Naive B cell (primary cell): ENCODE measurements at places on chromosomes 1 and 21.

DNA sequence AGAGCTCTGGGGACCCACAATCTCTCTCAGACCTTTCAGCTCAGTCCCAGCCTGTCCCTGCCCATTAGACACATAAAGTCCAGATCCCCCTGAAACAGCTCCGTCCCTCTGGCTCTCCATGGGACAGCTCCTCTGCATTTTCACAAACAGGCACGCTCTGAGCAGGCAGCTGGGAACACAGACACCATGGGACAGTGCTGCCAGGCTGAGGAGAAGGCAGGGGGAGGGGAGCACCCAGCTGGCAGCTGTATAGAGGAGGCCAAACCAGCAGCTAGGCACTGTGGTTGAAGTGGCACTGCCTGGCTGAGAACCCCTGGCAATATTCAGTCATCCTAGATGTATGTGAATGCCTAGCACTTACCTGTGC, 2.0 kb downstream of the TMEM63A start:
- no peak for DNase-seq

DNA sequence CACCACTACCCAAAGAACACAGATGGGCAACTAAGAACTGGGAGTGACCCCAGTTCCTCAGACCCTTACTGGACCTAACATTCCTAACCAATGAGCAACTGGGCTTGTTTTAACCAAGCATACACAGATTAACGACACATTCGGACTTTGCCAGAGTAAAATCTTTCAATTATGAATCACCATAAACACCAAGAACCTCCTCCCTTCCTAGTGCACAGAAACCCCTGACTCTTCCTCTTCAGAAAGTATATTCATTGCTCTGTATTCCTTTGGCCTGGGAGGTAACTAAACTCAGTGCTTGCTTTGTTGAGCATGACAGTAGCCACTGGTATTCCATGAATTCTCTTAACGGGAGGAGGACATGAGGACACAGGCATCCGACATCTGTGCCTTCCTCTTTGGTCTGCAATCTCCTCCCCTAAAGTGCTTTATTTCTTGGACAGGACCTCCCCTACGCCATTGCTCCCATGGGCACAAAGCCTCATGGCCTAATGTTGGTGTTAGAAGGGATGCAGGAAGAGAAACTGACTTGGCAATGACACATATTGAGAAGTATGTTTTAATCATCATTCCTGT, 42.7 kb downstream of the SEC16B start:
- no peak for DNase-seq

- DNase-seq, result no peak
Observed at GRCh38 chr1:234862944-234863515, 253.1 kb upstream of the IRF2BP2 start.

DNA sequence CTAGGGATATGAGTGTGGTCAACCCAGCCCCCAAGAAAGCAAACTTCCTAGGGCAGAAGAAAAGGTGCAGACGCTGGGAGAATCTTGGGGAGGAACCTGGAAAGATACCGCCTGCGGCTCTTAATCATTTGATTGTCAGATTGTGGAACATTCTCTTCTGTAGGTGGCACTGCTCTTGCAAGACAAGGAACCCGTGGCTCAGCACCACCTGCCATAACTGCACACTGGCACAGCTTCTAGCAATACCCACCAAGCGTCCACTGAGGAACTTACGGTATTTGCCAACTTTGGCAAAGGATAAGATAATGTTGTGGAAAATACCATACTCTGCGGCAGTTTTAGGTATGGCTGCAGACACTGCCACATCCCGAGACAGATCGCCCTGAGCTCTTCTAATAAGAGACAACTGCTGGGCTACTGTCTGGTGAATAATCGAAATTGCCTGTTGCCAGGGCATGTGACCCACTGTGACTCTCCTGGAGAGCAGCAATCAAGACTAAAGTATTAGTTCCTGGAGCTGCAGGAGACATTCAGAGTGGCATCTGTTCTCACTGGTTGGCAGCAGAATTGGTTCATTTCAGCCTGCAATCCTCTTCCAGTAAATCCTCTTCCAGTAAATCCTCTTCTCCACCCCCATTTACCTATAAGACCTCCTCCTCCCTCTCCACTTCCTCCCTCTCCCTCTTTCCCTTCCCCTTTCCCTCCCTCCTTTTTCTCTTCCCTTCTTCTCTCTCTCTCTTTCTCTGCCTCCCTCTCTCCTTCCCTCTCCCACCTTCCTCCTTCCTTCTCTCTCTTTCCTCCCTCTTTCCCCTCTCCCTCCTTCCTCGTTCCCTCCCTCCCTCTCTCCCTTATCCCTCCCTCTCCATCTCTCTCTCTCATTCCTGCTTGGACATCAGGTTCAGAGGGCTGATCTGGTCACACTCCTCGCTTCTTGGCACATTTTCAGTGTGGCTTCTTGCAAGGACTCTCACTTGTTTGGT, 49.7 kb upstream of the B3GALT5 start:
- no peak for DNase-seq

DNA sequence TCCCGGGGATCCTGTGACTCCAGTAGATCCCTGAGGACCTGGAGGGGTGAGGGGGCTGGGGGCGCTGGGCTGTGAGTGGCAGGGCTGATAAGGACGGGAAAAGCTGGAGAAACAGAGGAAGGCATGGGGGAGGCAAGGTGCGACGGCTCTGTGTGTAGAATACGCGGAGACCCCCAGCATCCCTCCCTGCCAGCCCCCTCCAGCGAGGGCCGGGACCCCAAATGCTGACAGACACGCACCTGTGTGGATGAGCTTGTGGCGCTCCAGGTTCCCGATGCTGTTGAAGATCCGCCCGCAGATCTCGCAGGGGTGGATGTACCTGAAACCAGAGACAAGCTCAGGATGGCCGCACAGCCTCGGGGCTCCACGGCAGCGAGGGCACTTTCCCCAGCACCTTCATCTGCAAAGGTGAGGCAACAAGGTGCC, 53.0 kb upstream of the RIPK4 start:
- DNase-seq, result no peak

DNA sequence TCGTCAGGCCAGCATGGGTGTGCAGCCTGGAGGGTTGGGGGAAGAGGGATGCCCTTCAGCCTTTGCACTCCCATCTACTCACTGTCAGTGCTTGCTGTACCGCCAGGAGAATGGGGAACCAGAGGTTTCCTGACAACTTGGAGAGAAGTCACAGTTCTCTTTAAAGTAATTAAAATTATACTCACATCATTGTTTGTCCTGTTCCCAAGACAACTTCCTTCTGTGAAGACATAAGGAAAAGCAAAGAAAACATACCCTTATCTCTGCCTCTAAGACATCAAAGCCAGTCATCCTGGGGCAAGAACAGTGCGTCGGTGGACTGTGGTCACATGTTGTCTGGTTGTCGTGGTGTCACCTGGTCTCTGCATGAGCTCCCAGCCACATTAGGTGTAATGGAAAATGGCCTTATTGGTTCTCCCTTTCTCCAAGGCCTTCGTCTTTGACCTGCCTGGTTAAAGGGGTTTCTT, 17.6 kb downstream of the TRAF5 start:
- no peak for DNase-seq

GRCh38 chr1:6785318-6785727, at the start of gene CAMTA1:
TSS of gene CAMTA1 (plus strand) at chr1:6785454. CDS start at chr1:6785531, 77 bp downstream.
- no peak for DNase-seq

DNA sequence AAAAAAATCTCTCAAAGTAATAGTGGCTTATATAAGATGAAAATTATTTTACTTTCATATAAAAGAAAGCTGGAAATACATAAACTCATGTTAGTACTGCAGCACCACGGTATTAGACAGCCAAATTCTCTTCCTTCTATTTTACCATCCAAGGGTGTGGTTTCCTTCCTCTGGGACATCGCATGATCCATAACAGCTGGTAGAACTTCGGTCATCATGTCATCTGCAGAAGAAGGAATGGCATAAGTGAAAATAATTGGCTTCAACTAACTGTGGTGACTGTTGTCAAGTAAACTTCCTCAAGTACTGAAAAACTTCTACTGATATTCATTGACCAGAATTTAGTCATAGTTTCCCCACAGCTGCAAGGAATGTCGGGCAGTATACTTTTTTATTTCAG, 28.3 kb upstream of the IFI44L start:
- DNase-seq, result no peak

DNA sequence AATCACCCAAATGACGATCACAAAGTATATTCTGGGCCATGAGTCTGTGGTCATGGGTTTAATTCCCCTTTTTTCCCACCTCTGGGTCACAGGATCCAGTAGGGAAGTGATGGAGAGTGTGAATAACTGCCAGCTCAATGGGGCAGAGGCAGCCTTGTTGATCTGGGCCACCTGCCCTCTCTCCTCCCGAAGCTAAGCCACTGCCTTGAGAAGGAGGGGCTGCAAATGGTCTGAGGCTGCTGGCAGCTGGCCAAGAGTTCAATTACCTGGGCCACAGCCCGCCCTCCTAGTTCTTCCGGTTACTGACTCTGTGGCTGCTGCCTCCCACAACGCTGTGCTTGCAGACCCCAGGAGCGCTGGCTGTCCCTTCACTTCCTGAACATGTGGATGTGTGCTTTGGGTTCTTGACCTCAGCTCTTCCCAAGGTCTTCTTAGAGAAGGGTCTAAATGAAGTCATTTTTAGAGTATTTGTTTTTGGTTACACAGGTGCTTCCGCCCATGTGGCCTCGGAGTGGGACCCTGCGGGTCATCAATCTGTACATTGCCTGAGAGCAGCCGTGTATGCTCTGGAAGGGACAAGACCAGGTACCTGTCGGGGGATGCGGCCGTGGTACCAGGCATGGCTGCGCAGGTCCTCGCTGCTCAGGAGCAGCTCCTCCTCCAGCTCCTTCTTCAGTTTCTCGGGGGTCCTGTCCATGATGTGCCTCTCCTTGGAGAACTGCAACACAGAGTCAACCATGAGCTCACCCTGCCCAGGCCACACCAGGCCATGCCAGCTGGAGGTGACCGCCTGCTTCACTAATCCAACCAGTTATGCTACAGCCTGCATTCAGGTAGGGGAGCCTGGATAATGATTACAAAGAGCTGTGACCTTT, 89.7 kb downstream of the BCAR3 start:
- DNase-seq, result peak; percentile 31

DNA sequence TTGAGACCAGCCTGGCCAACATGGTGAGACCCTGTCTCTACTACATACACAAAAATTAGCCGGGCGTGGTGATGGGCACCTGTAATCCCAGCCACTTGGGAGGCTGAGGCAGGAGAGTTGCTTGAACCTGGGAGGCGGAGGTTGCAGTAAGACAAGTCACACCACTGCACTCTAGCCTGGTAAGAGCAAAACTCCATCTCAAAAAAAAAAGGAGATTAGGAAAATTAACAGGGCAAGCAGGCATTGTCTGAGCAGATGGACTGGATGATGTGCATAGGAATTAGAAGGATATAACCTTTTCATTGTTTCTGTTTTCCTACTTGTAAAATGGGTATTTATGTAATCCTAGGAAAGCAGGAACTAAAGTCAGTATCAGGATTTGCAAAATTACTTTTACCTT, 15.6 kb downstream of the TARDBP start:
- no peak for DNase-seq

DNA sequence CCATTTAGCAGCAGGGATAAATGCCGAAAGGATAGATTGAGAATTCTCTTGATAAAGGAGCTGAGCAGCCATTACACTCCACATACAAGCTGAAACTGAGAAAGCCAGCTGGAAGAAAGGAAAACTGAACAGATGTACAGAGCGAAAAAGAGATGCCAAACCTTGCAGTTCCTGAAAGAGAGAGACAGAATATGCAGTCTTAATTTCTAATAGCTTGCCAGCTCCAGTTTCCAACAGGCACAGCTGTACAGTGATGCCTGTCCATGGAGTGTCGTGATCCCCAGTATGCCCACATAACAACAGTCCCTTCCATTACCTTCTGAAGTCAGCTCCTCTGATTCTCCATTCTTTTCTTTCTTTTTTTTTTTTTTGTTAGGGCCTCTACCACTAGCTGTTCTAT, 22.7 kb downstream of the ABL2 start:
- DNase-seq, result no peak

DNA sequence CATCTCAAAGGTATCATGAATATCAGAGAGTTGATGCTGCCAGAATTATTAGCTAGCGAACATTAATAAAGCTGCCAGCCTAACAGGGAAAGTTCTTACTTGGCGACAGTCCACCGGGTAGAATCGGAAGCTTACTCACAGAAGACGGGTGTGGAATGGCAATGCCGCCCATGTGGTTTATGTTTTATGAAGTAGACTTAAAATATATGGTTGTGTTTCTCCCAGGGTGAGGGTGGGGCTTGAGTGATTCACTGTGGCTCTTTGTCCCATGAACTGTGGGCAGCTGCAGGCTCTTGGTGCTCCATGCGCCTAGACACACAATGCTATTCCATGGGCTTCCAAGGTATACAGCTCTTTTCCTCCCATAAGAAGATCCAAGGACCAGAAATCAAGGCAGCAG, 162.7 kb downstream of the PIGK start:
- no peak for DNase-seq

GRCh38 chr1:10739589-10739988, 56.9 kb downstream of the CASZ1 start:
- no peak for DNase-seq

- DNase-seq, result no peak
Observed at GRCh38 chr1:101485712-101486111, 248.9 kb downstream of the S1PR1 start.

- DNase-seq, result no peak
Observed at GRCh38 chr1:109584766-109585165, 34.6 kb downstream of the GNAT2 start.

DNA sequence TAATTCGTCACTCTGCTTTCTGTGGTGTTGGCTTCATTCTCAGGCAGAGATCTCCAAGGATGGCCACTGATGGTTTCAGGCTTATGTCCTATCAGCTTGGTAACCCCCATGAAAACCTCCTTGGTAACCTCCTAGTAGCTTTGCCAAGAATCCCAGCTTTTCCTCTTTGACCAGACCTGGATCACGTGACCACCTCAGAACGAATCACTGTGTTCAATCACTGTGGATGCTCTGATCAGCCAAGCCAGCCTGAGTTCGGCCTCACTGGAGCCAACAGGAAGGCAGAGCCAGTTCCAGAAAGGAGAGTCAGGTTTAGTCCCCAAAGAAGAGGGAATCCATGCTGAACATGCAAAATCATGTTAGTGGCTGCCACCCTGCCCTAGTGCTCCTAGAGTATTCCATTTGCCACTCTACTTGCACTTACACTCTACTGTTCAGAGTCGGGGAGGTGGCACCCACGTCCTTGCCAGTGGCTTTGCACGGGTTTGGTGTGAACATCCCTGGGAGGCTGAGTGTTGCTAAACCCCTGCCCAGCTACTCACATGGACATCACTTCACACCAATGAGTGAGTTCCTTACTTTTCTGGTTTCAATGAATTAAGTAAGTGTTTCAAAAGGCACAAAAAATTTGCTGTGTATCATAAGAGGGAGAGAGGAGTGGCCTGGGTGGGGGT, 33.5 kb upstream of the SSBP3 start:
- DNase-seq, result no peak

- no peak for DNase-seq
Observed at GRCh38 chr1:64654519-64655341, 90.1 kb upstream of the RAVER2 start.

DNA sequence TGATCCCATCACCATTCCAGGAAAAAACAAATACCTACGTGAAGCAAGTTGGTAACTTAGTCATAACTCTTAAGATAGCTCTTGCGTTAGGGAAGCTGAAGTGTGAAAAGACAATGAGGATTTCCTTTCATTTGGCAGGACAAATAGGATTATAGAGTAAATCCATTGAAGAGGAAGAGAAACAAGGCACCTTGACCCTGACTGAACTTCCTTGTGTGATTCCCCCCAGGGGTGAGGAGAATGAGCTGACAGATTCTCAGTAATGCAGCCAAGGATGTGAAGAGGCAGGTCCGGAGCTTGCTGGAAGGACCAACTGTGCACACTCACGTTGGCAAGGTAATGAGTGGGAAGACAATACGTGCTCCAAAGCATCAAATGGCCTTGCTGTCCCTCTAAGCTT, 55.0 kb upstream of the HMCN1 start:
- no peak for DNase-seq
